ENCODE measurements at places on chromosomes 13 and 19. TPM values are rescaled to one million over a fixed set of nuclear protein-coding genes. Genes with fewer than 3 reads are reported as not detected.

ZNF784 gene
- 9.7 TPM for total RNA-seq

SETDB2 gene
- total RNA-seq: 38.2 TPM

BRSK1 gene
- total RNA-seq: 1.7 TPM

SIGLEC12 gene
- total RNA-seq: not detected

SBK2 gene
- total RNA-seq: not detected

PKN1 gene
- total RNA-seq: 171 TPM

Measured in B cell (primary cell).